ENCODE measurements at places on chromosomes 12 and 14. TPM values are rescaled to one million over a fixed set of nuclear protein-coding genes. Genes with fewer than 3 reads are reported as not detected.

INHBE gene
- 0.11 TPM for total RNA-seq

GPR137C gene
- 0.17 TPM for total RNA-seq

PHLDA1 gene
- 44.4 TPM for total RNA-seq

SERPINA9 gene
- total RNA-seq: not detected

CD163L1 gene
- 0.17 TPM for total RNA-seq

CCDC88C gene
- total RNA-seq: 7.4 TPM

SMCO2 gene
- 0.12 TPM for total RNA-seq

All from A549 treated with GW870086 at 1 μM for 4 hours (cell line).